ENCODE measurements at places on chromosomes 6 and 20. TPM values are rescaled to one million over a fixed set of nuclear protein-coding genes. Genes with fewer than 3 reads are reported as not detected.

FAM209B gene
- total RNA-seq: not detected

SCRT2 gene
- not detected for total RNA-seq

GRCh38 chr6:36095497-36096391 is 34.6 kb upstream of the MAPK13 start:
- peaks cover 3% of the 10 kb centered on the region for H3K4me1 ChIP-seq
- H3K27ac ChIP-seq: no peak overlapping the region
- DNase-seq: no peak
- H3K36me3 ChIP-seq: 0 out of 2 replicates have a peak, but pooled peaks cover 3% of the 10 kb centered on the region
- no peak overlapping the region for H3K4me3 ChIP-seq
- no peaks in the 10 kb centered on the region for H3K27me3 ChIP-seq

GRCh38 chr6:56899311-56899710 is 55.6 kb upstream of the BEND6 start:
- H3K36me3 ChIP-seq: no peaks in the 10 kb centered on the region
- H3K4me1 ChIP-seq: peaks cover 5% of the 10 kb centered on the region
- H3K4me3 ChIP-seq: no peak overlapping the region

DNA sequence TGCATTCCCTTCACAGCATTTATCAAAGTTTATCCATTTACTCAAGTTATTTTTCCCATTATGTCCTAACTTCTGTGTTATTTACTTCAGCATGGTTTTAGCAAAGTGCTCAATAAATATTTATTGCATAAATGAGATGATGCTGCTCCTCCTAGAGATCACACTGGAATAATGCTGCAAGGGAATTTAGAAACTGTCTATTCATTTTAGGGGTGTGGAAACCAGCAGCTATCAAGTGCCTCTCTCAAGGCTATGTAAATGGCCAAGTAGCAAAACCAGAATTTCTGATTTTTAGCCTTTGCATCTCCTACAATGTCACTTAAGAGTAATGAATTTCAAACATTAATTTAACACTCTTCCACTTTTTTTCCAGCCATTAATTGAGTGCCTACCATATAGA is 316.2 kb downstream of the COL12A1 start:
- H3K36me3 ChIP-seq: no peaks in the 10 kb centered on the region
- no peak for DNase-seq
- H3K4me1 ChIP-seq: no peaks in the 10 kb centered on the region
- H3K4me3 ChIP-seq: no peak overlapping the region
- no peak overlapping the region for H3K27ac ChIP-seq
- no peaks in the 10 kb centered on the region for H3K27me3 ChIP-seq

DNA sequence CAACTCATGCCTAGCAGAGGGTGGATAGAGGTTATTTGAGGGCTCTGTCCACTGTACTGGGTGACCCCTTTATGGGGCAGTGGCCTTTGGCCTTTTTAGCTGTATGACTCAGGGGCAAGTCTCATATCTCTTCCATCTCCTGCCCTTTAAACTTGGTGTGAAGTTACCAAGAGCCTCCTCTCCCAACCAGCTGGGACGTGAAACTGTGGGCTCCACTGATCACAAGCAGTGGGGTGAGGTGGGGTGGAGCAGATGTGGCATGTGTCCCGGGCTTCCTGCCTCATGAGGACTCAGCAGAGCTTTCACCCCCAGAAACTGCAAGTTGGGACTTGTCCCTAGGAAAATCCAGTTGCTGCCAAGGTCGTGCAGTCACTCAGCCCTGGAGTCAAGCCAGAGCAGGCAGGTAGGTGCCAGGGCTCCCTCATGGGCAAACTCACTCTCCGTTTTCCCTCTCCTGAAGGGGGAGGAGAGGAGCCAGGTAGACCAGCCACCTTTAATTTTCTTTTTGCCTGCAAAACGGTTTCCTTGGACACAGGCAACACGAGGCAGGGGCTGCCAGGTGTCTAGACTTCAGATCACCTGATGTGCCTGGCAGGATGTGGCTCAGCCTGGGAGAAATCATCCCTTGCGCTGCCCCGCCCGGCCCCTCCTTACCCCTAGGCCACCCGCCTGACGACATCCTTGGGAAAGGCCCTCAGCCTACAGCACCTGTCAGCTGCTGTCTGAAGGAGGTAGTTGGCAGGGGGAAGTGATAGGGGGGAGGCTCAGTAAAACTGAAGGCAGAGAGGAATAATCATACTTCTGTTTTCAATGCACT is 4.0 kb downstream of the CDKN1A start:
- H3K36me3 ChIP-seq: peaks cover 2% of the 10 kb centered on the region
- peaks cover 36% of the 10 kb centered on the region for H3K4me1 ChIP-seq

- no peaks in the 10 kb centered on the region for H3K36me3 ChIP-seq
- H3K27ac ChIP-seq: no peak overlapping the region
- H3K27me3 ChIP-seq: no peaks in the 10 kb centered on the region
- no peak overlapping the region for H3K4me3 ChIP-seq
- no peak for DNase-seq
Measured at GRCh38 chr6:52526634-52527033, 50.2 kb downstream of the TRAM2 start.

DNA sequence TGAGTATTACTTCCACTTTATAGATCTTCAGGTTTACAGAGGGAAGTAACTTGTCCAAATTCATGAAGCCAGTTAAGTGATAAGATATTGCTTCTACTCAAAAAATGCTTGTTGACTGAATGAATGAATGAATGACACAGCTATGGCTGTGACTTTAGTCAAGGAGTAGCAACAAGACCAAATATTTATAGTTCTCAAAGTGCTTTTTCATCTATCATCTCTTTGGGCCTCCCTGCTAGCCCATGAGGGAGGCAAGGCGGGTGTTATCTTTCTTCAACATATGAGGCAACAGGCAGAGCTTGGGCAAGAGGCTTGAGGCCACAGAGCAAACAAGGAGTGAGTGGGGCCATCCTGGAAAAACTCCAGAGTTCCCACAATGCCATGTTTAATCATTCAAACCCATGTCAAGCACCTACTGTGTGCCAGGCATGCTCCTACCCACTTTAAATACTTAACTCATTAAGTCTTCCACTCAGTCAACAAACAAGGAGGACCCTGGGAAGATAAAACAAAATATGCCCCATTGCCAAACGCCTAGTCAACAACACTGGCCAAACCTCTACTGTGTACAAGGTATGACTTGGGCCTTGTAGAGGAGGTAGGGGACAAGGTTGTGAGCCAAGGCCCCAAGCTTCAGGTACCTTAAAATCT is 15.9 kb downstream of the BCL2L1 start:
- DNase-seq: no peak
- peak overlapping the region; percentile 54 for H3K27ac ChIP-seq
- H3K27me3 ChIP-seq: no peaks in the 10 kb centered on the region
- H3K36me3 ChIP-seq: peaks cover 12% of the 10 kb centered on the region
- no peak overlapping the region for H3K4me3 ChIP-seq

DNA sequence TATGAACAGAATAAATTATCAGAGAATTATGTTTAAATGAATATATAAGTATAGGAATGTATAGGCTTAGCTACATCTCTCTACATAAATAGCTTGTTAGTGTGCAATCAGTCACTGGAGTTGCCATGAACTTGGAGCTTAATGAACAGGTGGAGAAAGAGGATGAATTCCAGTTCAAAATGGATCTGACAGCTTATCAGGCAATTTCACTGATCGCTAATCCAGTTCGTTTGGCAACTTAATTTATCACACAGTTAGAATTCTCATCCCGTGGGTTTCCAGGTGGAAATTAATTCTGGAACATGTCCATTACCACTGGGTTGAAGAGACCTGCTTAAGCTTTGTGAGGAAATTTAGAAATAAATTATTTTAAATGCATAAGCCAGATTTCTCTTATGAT is 118.1 kb downstream of the MACROD2 start:
- H3K4me3 ChIP-seq: no peak overlapping the region
- H3K4me1 ChIP-seq: no peaks in the 10 kb centered on the region
- H3K27me3 ChIP-seq: no peaks in the 10 kb centered on the region

GRCh38 chr6:87364602-87365252 is 20.1 kb downstream of the C6orf163 start:
- no peaks in the 10 kb centered on the region for H3K4me1 ChIP-seq
- no peak for DNase-seq
- H3K27ac ChIP-seq: no peak overlapping the region
- no peaks in the 10 kb centered on the region for H3K27me3 ChIP-seq

DNA sequence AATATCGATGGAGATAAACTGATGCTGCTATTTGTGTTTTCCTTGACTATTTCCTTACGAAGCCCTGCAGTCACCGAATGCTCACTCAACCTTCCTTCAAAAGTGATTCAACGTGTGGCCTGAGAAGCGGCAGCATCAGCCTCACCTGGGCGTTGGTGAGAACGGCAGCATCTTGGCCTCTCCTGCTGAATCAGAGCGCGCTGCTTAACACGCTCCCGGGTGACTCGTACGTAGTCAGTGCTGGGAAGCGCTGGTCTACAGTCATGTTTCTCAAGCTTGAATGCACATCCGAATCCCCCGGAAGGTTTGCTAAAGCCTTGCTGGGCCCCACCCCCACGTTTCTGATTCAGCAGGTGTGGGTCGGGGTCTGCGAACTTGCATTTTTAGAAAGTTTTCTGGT is 214.1 kb upstream of the RREB1 start:
- no peak for DNase-seq
- H3K4me3 ChIP-seq: no peak overlapping the region
- H3K4me1 ChIP-seq: no peaks in the 10 kb centered on the region
- no peaks in the 10 kb centered on the region for H3K36me3 ChIP-seq

DNA sequence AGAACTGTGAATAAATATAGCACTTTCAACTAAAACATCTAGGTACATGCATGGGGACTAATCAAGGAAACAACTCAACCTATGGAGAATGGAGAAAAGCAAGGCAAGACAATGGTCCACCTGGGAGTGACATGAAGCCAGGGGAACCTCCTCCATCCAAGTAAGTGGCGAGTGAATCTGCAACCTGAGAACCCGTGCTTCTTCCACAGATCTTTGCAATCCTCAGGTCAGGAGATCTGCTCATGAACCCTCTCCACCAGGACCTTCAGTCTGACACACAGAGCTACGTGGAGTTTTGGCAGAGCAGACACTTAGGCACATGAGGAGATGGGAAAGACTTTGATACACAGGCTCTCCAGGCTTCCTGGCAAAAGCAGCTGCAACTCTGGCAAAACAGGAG is 58.8 kb upstream of the KHDRBS2 start:
- no peaks in the 10 kb centered on the region for H3K4me1 ChIP-seq
- H3K27ac ChIP-seq: no peak overlapping the region
- H3K27me3 ChIP-seq: no peaks in the 10 kb centered on the region
- no peak for DNase-seq

GRCh38 chr6:26501482-26501986 is 1.4 kb downstream of the BTN1A1 start:
- H3K4me3 ChIP-seq: peak overlapping the region; percentile 58
- 0 out of 2 replicates have a peak, but pooled peaks cover 4% of the 10 kb centered on the region for H3K4me1 ChIP-seq
- H3K27ac ChIP-seq: no peak overlapping the region

DNA sequence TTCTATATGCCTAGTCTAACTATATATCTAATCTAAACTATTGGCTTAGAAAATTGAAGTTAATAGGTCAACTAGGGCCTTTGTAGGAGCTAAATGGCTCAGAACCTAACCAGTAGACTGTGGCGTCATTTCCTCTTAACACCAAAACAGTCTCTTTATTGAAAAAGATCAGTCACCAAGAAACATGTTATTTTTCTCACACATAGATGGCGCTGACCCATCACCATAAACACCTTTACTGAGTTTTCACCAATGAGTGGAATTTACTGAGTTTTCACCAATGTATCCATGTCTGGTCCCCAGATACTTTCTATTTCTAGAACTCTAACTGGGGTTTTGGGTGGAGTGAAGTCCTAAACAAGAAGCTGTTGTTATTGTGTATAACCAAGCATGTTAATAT is 636.0 kb downstream of the BCKDHB start:
- H3K27ac ChIP-seq: no peak overlapping the region
- no peak overlapping the region for H3K4me3 ChIP-seq
- H3K36me3 ChIP-seq: no peaks in the 10 kb centered on the region
- H3K27me3 ChIP-seq: no peaks in the 10 kb centered on the region

DNA sequence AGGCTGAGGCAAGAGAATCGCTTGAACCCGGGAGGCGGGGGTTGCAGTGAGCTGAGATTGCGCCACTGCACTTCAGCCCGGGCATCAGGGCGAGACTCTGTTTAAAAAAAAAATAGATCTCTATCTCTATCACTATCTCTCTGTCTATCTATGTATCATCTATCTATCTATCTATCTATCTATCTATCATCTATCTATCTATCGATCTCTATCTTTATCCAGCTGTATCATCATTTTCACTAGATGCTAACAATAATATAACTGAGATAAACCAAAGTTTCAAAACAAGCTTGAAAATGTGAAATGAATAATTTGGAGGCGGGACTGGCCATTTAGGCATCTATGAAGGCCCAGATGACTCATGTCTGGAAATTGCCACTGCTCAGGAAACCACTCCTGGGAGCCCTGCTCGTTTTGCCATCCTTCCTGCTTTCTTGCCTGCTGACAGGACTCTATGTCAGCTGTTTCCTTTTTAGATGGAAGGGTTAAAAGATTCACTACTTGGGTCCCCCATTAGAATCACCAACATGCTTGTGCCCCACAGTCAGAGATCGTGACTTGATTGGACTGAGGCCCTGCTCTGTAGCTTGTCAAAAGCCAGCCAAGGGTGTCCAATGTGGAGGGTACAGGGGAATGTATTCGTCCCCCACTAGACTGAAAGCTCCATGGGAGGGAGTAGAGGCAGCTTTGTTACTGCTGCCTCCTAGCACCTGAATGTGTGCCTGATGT is 61.7 kb downstream of the UTRN start:
- peak overlapping the region; percentile 44 for H3K27ac ChIP-seq
- no peaks in the 10 kb centered on the region for H3K27me3 ChIP-seq
- H3K36me3 ChIP-seq: no peaks in the 10 kb centered on the region
- DNase-seq: no peak

DNA sequence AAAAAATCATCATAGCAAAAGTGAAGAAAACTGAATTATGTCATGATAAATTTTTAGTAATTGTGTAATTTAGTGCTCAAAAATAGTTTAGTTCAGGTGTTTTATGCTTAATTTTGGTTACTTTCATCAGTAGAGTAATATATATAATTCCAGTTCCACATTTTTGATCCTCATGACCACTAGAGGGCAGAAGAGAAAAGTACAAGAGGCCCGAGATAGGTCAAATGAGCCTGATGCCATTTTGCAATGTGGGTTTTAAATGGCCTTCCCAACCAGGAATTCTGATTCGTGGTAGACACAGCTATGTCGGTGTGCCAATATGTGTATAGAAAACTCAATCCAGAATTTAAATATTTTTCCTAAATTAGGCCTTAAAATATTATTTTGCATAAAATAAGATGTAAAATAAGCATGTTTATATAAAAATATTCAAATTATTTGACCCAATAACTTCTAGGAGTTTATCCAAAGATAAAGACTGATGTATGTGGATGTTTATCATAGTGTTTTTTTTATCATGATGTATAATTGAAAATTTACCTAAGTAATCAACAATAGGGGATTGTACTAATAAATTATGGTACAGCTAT is 159.7 kb upstream of the RPS6KA2 start:
- no peaks in the 10 kb centered on the region for H3K4me1 ChIP-seq
- no peak overlapping the region for H3K27ac ChIP-seq

DNA sequence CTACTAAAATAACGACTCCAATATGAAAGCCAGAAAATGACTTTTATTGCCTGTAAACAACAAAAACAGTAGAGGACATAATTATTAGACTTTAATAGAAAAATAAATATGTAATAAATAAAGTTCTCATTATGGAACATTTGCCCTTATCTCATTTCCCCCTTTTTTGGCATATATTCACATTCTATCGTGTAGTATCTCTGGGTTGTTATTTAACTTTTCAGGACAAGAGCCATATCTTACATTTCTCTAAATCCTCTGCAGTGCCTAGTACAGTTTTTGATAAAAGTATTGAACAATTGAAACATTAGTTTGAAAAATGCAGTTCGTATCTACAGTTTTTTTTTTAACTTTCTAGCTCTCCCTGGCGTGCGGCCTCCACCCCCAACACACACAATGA is 442.0 kb upstream of the SOX4 start:
- no peaks in the 10 kb centered on the region for H3K36me3 ChIP-seq
- DNase-seq: no peak
- H3K4me3 ChIP-seq: no peak overlapping the region
- H3K27me3 ChIP-seq: no peaks in the 10 kb centered on the region
- no peak overlapping the region for H3K27ac ChIP-seq
- H3K4me1 ChIP-seq: no peaks in the 10 kb centered on the region

Data from Panc1 (cell line).